ENCODE measurements at places on chromosomes 5 and 9.

DNA sequence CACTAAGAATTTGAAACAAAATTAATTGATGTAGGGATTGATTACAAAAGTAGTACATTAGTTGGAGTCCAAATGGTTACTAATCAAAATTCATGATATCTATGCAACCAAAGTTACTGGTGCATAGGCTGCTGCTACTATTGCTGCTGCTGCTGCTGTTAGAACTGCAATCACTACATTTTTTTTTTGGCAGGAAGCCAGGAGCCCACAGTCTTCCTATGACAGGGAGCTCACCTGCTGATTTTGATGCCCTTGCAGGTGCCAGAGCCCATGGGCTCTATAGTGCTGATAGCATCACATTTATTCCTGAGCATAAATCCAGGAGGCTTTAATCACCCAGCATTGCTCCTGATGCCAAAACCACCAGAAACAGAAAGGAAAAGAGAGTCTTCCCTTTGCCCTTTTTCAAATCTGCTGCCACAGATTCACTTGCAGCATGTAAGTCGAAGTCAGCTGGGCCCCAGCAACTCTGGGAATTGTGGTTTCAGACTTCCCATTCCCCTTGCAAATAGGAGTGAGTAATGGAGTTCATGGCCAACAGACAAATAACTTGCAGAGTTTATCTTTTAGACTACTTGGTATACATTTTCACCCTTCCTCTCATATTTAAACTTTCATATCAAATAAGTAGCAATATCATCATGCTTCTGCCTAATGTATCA is 17.6 kb downstream of the SLCO6A1 start:
- no peak for DNase-seq

- no peak for DNase-seq
Observed at GRCh38 chr5:107565791-107566767, 104.7 kb downstream of the EFNA5 start.

DNA sequence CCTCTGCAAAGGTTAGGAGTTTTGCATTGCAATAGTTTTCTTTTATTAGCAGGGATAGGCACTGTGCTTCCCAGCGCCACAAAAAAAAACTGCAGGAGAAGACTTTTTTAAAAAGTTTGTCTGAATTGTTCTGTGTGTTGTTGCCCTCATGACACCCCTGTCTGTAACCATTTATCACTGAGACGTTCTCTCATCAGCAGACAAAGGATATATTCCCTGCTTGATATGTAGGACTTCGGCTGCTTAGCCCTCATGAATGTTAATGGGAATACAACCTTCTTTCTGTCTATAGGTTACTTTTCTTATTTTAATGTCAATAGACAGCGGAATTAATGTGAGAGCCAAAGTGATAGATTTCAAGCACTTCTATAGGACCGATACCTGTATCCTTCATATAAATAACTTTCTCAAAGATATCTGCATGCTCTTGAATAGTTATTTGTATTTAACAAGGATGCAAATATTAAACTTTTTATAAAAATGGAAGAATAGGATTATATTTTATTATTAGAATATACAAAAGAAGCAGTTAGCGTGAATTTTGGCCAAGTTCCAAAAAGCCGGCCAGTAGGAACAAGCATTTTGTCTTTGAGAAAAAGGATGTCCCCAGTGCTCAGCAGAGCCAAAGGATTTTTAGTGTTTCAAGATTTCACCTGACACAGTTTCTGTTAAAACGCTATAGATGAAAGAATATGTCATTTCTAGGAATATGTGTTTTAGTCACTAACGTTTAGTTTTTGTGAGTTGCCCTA is 1.5 kb upstream of the LYSMD3 start:
- DNase-seq = no peak

- DNase-seq = no peak
Observed at GRCh38 chr5:52786949-52787599, 642 bp upstream of the ITGA1 start.

GRCh38 chr9:17081814-17082213 is 53.0 kb upstream of the CNTLN start:
- DNase-seq = no peak

GRCh38 chr5:104494083-104494482 is 931.5 kb upstream of the NUDT12 start:
- no peak for DNase-seq

DNA sequence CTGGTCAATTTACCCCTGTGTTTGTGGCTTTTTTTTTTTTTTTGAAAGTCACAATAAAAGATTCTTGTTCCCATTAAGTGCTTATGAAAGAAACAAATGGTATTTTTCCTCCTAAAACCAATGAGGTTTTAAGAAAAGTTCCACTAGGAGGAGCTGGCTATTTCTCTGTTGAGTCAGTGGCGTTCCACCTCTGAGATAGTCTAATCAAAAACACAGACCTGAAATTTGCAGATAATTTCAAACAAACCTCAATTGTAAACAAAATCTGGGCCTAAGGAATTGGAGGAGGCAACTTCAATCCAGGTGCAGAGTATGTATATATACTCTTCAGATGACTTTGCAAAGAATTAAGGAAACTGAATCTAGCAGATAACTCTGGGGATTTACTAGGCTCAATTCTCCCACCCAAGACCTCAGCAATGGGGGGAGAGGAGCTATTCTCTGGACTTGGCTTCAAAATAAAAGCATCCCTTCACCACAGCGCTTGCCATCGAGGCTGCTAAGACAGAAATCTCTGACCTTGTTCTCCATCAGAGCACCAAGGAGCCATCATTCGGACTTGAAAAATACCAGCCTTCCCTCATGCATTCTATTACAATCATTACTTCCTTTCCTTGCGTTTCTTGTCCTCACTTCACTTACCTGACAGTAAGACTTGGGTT is 52.4 kb downstream of the FANCC start:
- DNase-seq = no peak

DNA sequence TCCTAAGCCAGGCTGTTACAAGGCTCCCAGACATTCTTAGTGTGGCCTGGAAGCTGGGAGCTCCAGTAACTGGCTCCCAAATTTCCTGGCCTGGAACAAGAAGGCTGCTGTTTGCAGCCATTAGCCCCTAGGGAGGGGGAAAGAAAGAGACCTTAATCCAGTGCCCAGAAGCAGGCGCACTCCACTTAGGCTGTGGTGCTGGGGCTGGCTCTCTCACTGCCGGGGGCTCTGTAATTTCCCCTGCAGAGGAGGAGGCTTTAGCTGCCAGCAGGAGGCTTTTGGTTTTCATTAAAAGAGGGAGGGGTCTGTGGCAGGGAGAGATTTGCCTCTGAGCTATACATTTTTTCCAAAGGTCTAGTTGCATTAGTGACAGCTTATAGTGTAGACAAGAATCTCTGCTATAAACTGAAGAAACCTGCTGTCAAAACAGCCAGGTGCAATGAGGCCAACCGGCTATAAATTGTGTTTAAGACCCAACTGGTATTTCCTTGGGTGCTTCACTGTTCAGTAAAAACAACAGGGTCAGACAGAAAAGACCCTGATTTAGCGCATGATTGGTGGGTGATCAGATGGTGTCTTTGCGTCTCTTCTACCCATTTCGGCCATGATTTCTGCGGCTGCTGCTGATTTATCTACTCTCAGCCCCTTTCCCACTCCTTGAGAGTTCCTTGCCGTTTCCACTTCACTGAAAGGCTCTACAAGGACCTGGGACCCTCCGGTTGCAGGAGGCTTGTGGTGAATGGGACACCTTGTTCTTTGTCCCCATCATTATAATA is 254.6 kb downstream of the AOPEP start:
- DNase-seq = no peak

DNA sequence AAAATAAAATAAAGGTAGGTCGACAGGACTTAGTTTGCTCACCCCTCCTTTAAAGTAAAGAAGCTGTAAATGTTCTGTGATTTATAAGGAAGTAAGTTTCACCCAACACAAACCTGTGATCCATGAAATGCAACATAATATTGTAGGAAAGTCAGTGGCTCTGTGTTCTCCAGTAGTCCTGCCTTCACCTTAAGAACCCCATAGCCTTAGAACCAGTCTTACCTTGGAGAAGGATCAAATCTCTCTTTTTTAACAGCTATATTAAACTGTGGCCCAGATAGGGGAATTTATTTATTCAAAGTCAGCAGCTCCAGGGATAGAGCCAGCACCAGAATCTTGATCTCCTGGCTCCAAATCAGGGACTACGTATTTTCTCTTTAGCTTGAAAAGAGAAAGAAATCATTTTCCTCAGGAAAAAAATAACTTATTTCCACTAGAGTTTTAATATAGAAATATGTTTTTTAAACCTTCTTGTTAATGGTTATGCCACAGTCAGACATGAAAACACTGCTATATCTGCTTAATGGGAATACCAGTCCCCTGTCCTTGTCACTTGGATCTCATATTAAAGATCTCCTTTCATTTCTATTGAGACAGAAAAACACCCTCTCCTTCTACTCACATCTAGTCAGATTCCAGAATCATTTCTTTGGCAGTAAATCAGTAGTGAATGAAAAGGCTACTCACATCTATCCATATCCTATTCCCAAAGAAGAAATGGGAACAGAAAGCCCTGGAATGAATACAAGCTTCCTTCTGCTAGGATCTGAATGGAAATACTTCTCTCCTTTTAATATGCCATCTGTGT is 269.2 kb upstream of the TNC start:
- DNase-seq = no peak

- no peak for DNase-seq
Observed at GRCh38 chr5:146644831-146645230, 128.8 kb upstream of the GPR151 start.

- no peak for DNase-seq
Observed at GRCh38 chr5:16992444-16992843, 56.4 kb upstream of the MYO10 start.

- no peak for DNase-seq
Observed at GRCh38 chr9:114433086-114433485, 45.3 kb upstream of the AKNA start.

- DNase-seq = no peak
Observed at GRCh38 chr9:97529363-97530076, 28.1 kb downstream of the TMOD1 start.

DNA sequence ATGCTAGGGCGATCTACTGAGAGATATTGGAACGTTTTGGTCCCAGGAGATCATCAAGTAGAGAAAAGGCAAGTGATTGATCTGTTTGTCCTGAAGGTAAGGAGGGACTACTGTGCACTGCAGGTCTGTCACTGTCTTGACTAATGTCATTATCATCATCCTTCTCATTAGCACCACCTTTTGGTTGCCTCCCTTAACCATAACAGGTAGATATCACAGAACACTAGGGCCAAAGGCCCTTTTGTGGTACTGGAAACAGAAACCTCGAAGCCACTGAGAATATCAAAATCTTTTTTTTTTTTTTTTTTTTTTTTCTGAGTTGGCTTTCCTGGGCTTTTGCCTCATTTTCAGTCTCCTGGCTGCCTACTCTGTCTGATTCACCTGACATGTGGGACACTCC is 134.0 kb downstream of the KCTD16 start:
- DNase-seq = no peak

- DNase-seq = no peak
Observed at GRCh38 chr9:83012168-83012921, 50.6 kb downstream of the RASEF start.

DNA sequence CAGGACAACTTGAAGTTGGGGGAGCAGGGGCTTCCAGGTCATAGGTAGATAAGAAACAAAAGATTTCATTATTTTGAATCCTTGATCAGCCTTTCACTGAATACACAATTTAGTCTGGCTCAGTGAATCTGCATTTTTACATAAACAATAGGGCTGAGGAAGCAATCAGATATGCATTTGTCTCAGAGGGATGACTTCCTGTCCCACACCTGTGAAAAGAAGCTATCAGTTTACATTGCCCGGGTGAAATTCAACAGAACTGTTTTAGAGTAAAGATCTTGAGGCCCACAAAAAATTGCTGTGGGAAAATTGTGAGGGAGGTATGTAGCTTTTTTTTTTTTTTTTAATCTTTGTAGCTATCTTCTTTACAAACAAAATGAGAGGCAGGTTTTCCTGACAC is 38.3 kb downstream of the DNAJB5 start:
- DNase-seq = no peak

DNA sequence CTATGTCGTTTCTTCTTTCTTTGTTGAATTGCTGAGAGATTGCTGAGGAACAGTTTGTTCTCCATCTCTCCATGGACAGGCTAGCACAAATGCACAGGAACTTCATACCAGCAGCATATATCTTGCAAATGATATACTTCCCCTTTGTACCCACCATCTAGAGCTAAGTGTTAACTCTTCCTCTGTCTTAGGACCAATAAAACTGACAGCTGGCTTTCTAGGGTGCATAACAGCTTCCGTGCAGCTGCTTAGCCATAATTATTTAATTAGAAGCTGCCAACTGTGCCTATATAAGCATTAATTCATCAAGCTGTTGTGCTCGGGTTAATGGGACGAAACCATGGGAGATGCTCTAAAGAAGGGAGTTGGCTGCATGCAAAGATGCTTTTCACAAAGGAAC is 38.7 kb downstream of the KCTD16 start:
- DNase-seq = no peak

- no peak for DNase-seq
Observed at GRCh38 chr5:96253140-96253539, 179.9 kb downstream of the PCSK1 start.

GRCh38 chr9:73050065-73050816 is 97.4 kb upstream of the ALDH1A1 start:
- DNase-seq = no peak

DNA sequence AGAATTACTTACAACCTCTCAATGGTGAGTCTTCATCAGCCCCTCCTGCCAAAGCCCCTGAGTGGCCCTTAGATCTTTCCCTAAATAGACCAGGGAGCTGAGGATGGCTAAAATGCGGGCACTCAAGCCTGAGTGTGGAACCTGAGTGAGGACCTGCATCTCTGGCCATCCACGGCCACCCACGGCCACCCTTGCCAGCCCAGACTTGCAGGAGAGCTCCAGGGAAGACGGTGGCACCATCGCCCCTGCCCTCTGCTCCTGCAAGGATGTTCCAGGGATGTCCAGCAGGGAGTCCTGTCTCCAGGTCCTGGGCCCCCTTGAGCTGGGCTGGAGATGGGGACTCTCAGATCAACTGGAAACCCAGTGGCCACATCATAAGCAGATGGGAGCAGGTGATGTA is 68.2 kb upstream of the OLFM1 start:
- DNase-seq = no peak

DNA sequence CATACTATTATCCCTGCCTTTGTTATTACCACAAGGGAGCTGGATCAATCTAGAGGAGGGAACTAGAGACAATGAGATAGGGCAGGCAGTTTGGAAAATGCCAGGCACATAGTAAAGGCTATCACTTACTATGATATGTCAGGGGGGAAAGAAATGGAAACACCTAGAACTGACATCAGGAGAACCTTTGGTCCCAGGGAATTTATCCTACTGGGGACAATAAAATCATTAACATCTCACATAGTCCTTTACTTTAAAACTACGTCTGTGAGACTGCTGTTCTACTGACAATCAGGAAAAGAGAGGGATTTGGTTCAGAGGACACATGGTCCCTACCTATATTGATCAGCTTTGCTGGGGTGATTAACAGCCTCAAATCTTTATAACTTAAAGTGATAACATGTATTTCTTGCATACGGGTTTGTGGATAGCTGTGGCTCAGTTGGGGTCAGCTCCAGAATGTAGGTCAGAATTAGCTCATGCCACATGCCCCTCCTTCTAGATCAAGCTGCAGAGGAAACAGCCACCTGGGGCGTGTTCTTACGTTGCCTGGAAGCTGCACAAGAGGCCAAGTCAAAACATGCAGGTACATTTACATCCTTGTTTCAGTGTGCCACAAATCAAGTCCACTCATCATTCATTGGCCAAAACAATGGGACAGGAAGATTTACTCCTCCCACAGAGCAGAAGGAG is 43.9 kb upstream of the ALDOB start:
- no peak for DNase-seq

GRCh38 chr5:163893281-163893680 is 387.9 kb downstream of the MAT2B start:
- no peak for DNase-seq

GRCh38 chr9:112892981-112893380 is 2.3 kb upstream of the SLC46A2 start:
- DNase-seq = no peak

Measured in activated CD8-positive, alpha-beta memory T cell treated with anti-CD3 and anti-CD28 coated beads for 48 hours (primary cell).